ENCODE measurements at places on chromosomes 5 and 9.
A peak's percentile ranks its signal among the peaks of the same experiment; 100 is the strongest.

DNA sequence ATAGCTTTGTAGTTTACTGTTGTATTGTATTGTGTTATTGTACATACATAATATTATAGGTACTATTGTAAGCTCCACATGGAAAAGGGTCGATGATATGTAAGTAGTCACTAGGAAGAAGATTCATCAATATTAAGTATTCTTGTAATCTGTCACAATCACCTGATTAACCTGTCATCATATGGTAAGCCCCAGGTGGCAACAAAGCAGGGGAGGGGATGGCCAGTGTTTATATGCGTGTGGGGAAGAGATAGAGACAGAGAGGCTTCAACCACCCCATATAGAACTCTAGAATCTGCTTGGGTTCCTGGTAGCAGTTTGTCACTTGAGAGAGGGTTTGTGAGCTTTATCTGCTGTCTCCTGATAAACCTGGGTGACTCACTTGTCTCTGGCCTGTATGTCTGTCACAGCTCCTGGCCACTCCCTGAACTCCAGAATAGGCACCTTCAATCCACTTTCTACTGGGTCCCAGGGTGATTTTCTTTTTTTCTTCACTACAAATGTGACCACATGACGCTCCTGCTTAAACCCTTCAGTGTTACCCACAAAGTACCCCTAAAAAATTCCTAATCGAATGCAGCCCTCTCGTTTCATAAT is 48.9 kb upstream of the CPEB4 start:
- no peak for DNase-seq

DNA sequence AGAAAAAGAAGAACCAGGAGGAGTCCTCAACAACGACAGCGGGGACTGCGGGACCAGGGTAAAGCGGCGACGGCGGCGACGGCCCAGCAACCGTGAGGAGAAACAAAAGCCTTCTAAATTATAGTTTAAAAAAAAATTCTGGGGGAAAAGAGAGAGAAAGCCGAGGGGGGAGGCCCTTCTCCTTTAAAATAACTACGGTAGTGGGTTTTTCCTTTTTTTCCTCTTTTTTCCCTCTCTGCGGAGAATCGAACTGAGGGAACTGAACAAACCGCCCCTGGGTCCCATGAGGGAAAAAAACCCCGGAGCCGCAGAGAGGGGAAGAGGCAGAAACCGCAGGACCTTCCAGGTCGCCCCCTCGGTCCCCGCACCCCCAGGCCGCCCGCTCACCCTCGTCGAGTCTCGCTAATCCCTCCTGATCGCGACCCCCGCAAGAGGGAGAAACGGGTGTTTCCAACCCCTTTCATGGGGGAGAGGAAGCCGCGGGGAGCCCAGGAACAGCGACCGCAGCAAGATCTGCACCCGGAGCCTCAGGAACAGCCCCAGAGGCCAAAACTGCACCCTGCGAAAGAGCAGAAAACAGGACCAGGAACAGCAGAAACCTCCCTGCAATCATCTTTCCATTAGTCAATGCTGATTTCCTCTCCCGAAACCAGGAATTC is 453 bp downstream of the CPEB4 start:
- DNase-seq = peak; percentile 35

- DNase-seq = no peak
Observed at GRCh38 chr5:179382486-179382885, 37.2 kb upstream of the ADAMTS2 start.

DNA sequence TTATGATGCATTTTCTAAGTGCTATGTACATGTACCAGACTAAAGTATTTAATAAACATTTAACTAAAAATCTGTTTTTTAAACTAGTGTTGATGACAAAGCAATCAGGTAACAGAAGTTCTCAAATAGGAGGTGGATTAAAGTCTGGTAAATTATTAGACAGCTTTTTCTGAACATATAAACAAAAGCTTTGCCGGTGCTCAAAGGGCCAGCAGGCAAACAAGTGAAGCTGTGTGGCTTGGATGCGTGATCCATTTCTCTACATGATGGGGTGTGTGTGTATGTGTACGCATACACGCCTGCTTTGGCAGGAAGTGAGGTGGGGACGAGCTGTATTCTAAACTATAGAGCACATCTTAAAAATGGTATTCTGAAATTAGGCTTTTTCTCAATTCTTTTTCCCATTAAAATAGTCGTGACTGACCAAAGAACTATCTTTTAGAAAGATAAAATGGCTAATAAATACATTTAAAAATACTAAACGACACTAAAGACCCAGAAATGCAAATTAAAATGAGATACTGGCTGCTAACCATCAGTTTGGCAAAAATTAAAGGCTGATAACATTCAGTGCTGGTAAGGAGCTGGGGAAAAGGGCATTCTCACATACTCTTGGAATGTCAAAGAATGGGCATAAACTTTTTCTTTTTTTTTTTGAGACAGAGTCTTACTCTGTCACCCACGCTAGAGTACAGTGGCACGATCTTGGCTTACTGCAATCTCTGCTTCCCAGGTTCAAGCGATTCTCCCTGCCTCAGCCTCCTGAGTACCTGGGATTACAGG is 174.0 kb downstream of the MAPKAP1 start:
- DNase-seq = no peak

DNA sequence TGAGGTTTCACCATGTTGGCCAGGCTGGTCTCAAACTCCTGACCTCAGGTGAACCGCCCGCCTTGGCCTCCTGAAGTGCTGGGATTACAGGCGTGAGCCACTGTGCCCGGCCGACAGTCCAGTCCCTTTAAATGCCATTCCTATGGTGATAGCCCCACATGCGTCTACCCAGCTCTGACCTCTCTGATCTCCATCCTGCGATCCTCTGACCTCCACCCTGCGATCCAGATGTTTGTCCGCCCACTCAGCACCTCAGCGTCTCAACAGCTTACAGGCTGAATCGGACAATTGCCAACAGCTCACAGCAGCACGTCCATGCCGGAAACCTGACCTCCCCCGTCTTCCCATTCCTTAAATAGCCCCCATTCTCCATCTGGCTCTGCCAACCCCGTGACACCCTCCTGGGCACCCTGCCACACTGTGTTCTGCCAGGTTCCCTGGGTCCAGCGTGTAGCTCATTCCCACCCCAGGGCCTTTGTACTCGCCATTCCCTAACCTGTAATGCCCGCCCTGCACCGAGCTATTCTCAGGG is 44.0 kb upstream of the RNU6ATAC start:
- DNase-seq = no peak

DNA sequence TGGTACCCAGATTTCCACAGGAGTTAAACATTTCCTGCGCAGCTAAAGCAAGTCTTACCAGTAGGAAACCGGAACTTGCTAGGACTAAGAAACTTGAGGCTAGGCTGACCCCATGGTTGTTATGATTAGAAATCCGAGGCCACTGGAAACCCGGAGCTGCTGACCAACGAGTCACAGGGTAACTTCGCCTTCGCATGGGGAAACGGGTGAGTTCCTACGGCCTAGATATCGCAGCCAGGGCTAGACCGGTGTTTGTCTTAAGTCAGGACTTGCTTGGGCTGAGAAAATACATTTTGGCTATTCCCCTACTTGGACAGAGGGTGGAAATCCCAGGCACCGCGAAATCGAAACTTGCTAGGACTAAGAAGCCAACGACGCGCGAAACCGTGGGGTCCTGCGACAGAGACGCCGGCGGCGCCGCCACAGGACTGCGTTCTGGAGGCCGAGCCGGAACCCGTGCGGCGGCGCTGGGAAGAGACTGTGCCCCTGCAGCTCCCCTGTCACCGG is 1.6 kb upstream of the ANXA2R start:
- peak; percentile 73 for DNase-seq

GRCh38 chr5:107704681-107705401 is 34.1 kb upstream of the EFNA5 start:
- no peak for DNase-seq

- no peak for DNase-seq
Observed at GRCh38 chr9:8760000-8760767, 960.6 kb upstream of the DMAC1 start.

- peak; percentile 62 for DNase-seq
Observed at GRCh38 chr5:151612689-151613427, 21.7 kb upstream of the FAT2 start.

- peak; percentile 15 for DNase-seq
Observed at GRCh38 chr5:27962198-27962597, 923.8 kb upstream of the CDH9 start.

GRCh38 chr9:104780796-104781395 is 17.0 kb downstream of the NIPSNAP3B start:
- DNase-seq = peak; percentile 21
